ENCODE measurements at places on chromosomes 6 and 20. TPM values are rescaled to one million over a fixed set of nuclear protein-coding genes. Genes with fewer than 3 reads are reported as not detected.

THBS2 gene
- not detected for total RNA-seq

AP5S1 gene
- total RNA-seq = 8.6 TPM

NFATC2 gene
- total RNA-seq = 38.3 TPM

DEFB125 gene
- total RNA-seq = not detected

LINC00237 gene
- not detected for total RNA-seq

RWDD2A gene
- 1.5 TPM for total RNA-seq

EFCAB8 gene
- total RNA-seq = 0.89 TPM

ITPR3 gene
- total RNA-seq = 38.0 TPM

SLC16A10 gene
- total RNA-seq = 11.5 TPM

PROKR2 gene
- not detected for total RNA-seq

CDH26 gene
- total RNA-seq = 1.0 TPM

GPX5 gene
- total RNA-seq = not detected

OR2H1 gene
- total RNA-seq = not detected

COL10A1 gene
- not detected for total RNA-seq

ZNF184 gene
- 10.4 TPM for total RNA-seq

C20orf96 gene
- total RNA-seq = 7.1 TPM

SIGLEC1 gene
- not detected for total RNA-seq

SRMS gene
- not detected for total RNA-seq

PNPLA1 gene
- not detected for total RNA-seq

TNFRSF21 gene
- total RNA-seq = 2.3 TPM

NRSN1 gene
- total RNA-seq = not detected

C6orf132 gene
- total RNA-seq = 0.13 TPM

HS3ST5 gene
- not detected for total RNA-seq

RAMACL gene
- 0.45 TPM for total RNA-seq

APOM gene
- 4.4 TPM for total RNA-seq

TAAR8 gene
- not detected for total RNA-seq

OR2B6 gene
- total RNA-seq = not detected

SPATA25 gene
- total RNA-seq = 0.74 TPM

SOX18 gene
- total RNA-seq = not detected

RIPPLY2 gene
- not detected for total RNA-seq

KIF25 gene
- total RNA-seq = not detected

DAAM2 gene
- total RNA-seq = not detected
